ENCODE measurements at places on chromosomes 7 and 10.

- DNase-seq: no peak
Measured at GRCh38 chr10:33133557-33133956, 175.5 kb upstream of the ITGB1 start.

DNA sequence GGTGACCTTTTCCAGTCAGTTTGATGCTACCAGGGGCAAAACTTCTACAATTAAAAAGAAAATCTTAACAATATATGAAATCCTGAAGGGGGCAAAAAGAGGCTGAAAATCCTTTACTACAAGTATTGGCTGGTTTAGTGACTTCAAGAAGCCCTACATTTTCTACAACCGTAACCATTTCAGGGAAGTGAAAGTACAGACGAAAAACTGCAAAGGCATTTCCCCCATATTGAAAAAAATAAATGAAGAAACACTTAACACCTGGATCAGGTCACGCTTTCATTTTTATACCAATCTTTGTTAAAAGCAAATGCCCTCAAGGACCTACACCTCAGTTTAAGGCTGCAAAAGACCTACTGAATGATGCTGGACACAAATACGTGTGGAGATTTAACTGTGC is 38.6 kb downstream of the IL6 start:
- DNase-seq: no peak

DNA sequence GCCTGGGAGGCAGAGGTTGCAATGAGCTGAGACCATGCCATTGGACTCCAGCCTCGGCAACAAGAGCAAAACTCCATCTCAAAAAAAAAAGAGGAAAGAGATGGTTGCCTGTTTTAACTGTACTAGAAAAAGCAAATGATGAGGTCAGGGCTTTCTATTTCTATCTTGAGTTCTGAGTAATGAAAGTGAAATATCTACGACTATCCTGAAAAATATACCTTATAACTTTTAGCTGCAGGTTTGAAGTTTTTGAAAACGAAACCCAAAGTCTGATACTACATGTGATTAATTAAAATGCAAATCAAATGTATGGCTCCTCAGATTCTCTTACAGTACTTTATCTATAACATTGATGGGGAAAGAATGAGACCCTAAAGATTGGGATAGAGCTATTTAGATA is 636.2 kb upstream of the LRRN3 start:
- no peak for DNase-seq

GRCh38 chr7:70097645-70098044 is 499.4 kb downstream of the AUTS2 start:
- no peak for DNase-seq

GRCh38 chr10:116268976-116269375 is 4.0 kb downstream of the GFRA1 start:
- DNase-seq: no peak

DNA sequence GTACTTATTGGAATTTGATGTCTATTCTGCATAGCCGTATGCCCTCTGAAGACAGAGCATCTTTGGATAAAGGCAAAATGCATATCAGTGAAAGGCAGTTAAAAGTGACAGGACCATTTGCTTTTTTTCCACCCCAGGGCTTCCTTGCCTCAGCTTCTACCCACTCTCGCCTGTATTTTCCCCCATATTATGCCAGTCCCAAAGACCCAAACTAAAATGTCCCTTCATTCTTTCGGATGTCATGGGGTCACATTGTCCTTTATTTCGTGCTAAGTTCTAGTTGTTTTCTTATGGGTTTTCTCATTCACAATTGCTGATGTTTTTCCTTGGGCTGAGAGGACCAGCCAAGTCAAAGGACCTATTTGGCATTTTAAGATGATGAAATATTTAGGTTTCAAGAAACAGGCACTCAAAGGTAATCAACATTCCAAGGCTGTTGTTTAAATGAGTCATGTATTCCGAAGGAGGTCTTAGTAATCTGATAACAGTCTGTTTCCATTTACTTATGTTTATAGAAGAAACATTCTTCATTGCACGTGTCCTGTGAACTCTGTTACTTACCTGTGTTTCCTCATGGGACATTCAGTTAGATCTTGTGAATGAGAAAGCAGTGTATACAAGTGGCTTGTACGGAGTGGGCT is 74.1 kb downstream of the DNAH11 start:
- no peak for DNase-seq

GRCh38 chr10:125340903-125341302 is 180.5 kb upstream of the CTBP2 start:
- DNase-seq: no peak

DNA sequence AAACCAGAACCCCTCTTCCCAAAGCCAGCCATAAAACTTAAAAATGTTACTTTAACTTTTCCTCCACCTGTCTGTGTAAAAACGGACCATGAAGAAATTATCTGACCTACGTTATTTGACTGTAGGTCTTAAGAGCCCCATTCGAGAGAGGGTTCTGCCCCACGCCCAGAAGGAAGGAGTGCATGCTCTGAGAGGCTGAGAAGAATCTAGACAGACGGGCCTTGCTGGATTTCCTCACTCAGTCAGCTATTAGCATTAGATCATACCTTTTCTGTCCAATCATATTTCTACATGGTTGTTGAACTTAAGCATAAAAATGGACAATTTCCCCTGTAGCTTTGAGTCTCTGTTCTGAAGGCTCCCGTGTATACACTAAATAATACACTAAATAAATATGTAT is 38.1 kb upstream of the WDR11 start:
- DNase-seq: no peak

- no peak for DNase-seq
Measured at GRCh38 chr7:119733127-119733879, 539.7 kb upstream of the KCND2 start.

DNA sequence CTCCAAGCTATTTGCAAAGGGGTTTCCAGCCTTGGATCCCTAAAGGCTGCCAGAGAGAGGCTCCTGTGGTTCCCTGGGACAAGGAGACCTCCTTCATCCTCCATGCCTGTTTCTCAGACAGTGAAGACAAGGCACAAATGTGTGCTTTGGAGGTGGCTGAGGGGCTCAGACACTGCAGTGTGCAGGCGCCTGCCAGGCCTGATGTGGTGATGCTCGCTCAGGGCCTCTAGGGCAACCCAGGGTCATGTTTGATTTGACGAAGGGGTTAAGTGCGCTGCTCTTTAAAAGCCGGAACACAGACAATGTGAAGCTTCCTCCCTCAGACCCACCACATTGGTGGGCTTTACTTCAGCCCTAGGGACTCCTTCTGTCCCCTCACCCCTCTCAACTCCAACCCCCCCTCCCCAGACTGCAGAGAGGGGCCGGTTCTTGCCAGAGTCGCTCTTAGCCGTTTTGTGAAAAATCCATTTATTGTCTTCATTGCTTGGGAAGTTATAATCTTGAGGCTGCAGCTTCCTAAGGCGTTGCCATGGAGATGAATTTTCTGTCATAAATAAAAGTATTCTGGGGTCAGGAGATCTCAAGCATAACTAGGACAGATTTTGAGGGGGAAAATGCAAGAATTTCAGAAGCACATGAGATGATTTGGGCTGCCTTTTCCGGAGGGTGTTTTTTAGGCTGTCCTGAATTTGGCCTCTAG is 35.8 kb downstream of the PDGFA start:
- DNase-seq: no peak

DNA sequence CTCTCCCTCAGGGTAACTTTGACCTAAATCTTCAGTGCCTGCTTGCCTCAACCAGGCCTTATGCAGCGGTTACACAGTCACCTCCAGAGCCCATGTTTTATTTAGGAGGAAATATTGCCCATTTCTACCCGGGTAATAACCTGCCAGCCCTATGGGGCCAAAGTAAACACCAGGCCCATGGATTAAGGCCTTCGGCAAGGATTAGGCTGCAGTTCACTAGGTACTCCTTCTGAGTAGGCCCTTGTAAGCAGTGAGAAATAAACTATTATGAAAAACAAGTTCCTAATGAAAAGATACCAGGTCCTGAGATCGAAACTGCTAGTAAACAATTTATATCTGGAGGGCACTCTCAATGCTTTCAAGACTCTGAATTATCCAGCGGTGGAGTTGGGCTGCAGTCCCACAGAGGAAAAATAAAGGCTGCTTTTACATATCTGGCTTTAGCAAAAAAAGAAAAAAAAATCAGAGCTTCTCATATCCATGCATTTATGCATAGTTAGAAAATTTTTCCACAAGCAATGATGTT is 3.7 kb upstream of the HOXA10 start:
- no peak for DNase-seq

- DNase-seq: no peak
Measured at GRCh38 chr7:77811516-77812289, 13.1 kb downstream of the PHTF2 start.
